ENCODE measurements at places on chromosomes 16 and 17.

DNA sequence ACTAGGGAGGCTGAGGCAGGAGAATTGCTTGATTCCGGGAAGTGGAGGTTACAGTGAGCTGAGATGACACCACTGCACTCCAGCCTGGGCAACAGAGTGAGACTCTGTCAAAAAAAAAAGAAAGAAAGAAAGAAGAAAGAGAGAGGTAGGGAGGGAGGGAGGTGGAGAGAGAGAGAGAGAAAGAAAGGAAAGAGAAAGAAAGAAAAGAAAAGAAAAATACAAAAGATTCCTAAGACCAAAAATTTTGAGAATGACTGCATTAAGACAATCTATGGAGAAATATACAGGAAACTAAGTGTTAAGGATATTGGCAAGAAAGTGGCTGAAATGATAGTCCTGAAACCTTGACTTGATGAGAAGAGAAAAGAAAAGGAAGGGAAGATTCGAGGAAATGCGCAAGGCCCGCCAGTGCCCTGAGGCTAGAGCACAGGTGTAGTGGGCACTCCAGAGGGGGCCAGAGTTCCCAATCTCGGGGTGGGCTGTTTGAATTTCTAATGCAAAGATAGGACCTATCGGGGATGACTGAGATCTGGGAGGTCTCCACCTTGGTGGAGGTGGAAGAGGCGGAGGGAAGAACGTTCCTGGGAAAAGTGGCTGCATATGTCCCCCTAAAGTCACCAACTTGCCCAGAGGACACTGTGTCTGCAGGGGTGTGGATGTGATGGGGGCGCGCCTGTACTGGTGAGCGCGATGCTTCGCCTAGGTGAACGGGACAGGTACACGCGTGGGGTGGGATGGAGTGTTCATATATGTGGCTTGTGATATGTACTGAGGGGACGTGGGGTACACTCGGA lies 654 bp upstream of the SCNN1B start:
- no peak for DNase-seq

DNA sequence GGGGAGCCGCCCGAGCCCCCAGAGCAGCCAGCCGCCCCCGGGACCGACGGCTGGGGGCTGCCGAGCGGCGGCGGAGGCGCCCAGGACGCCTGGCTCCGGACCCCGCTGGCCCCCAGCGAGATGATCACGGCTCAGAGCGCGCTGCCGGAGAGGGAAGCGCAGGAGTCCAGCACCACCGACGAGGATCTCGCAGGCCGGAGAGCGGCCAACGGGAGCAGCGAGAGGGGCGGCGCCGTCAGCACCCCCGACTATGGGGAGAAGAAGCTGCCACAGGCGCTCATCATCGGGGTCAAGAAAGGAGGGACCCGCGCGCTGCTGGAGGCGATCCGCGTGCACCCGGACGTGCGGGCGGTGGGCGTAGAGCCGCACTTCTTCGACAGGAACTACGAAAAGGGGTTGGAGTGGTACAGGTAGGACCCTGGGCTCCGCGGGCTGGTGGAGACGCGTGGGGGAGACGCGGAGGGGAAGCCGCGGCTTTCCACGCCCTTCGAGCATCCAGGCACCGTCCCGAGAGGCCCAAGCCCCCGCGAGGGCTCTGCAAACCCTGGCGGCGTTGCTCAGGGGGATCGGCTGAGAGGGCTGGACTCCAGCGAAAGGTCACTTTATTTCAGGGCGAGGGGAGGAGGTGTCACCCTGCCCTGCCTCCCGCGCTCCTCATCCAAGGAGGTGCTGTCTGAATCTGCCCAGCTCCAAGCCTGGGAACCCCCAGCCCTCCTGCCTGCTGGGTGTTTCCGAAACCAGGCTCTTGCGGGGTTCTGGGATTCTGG lies 1.2 kb downstream of the HS3ST4 start:
- no peak for DNase-seq

DNA sequence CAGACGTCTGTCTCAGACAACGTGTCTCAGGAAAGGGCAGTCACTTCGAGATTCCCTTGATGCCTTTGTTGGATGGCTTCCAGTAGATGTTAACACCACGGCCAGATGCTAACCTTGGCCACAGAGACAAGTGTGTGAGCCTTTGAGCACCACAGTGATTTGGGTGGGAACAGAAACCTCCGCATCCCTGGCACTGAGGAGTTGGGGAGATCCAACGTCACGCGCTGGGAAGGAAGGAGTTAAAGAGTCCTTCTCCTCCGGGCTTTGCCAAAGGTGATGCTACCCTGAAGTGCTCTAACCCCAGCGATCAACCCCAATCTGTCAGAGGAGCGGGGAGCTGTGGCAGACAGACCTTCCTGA lies 3.0 kb upstream of the ABR start:
- no peak for DNase-seq

DNA sequence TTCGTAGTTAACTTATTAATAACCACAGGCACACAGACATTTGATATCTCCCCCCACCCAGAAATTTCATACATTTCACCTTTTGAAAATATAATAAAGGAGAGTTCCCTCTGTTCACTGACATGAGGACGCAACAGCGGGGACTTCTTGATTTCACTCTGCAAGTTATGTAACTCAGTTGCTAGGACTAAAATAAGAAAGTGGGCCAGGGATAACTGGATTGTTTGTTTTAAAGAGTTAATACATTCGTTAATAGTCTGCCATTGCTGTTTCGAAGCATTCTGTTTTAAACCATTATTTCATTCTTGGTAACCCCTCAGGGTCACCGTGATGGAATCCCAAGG lies 1.2 kb downstream of the RHOT1 start:
- no peak for DNase-seq

- DNase-seq = no peak
Observed at GRCh38 chr17:1554751-1555540, 7.6 kb downstream of the PITPNA start.

- no peak for DNase-seq
Observed at GRCh38 chr17:72306037-72306436, 185.2 kb downstream of the SOX9 start.

DNA sequence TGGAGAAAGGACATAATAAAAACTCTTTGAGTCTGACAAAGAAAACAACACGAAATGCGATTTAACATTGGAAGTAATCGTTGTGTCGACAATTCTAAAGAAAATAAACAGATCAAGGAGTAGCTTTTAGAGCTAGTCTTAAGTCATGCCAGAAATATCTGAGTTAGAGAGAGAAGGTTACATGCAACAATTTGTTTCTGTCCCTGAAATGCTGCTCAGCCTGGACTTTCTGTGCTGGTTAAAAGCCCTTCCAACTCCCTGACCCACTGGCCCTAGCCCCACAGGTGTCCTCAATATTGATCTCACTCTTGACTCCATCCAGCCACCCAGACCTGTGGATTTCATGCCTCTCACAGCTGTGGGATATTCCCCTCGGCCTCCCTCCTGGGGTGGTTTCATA lies 33.2 kb upstream of the TEX2 start:
- DNase-seq = no peak

DNA sequence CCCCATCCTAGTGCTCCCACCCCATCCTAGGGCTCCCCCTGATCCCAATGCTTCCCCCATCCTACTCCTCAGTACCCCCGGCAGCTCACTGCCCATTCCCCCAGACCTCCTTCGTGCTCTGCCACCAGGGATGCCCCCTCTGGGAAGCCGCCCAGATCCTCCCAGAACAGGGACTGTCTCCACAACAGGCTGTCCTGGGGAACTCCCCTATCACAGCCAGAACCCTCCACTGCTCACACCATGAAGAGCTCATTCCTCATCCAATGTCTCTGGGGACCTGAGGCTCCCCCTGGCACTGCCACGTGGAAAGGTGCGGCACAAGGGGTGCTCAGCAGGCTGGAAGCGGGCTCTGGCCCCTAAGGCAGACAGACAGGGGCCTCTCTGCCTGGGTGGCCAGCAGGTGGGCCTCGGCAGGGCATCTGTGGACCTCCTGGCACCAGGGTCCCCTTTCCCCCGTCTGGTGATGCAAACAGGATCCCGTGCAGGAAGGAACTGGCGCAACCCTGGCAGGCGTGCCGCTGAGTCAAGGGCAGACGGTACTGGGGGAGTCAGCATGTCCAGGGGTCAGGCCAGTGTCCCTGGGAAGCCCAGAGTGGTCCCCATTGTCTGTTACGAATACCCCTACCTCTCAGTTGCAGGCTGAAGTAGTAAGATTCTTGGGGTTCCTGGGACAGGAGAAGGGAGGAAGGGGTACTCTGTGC lies 14.8 kb upstream of the PVALEF start:
- no peak for DNase-seq

- peak; percentile 84 for DNase-seq
Observed at GRCh38 chr17:8073627-8074484, 13.7 kb downstream of the ALOX12B start.

GRCh38 chr17:14940108-14940937 lies 324.8 kb downstream of the PMP22 start:
- DNase-seq = no peak

DNA sequence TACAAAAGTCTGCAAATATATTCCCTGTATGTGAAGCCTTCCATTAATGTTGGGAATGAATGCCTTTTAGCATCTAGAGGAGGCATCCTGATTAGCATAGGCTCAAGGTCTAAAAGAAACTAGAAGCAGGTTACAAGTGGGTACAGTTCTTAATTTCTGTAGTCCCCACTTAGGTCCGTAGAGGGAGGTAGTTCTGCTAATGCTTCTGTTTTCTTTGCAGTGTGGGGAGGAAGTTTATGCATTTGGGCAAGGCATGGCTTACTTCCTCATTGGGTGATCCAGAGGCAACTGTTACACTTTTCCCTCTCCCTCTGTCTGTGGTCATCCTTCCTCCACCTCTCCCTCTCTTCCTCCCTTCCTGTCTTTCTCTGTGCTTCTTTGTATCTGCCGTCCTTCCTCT lies 108.4 kb upstream of the ZKSCAN2 start:
- DNase-seq = no peak

GRCh38 chr17:78137392-78138203 lies 7.0 kb downstream of the TMC8 start:
- DNase-seq = no peak

DNA sequence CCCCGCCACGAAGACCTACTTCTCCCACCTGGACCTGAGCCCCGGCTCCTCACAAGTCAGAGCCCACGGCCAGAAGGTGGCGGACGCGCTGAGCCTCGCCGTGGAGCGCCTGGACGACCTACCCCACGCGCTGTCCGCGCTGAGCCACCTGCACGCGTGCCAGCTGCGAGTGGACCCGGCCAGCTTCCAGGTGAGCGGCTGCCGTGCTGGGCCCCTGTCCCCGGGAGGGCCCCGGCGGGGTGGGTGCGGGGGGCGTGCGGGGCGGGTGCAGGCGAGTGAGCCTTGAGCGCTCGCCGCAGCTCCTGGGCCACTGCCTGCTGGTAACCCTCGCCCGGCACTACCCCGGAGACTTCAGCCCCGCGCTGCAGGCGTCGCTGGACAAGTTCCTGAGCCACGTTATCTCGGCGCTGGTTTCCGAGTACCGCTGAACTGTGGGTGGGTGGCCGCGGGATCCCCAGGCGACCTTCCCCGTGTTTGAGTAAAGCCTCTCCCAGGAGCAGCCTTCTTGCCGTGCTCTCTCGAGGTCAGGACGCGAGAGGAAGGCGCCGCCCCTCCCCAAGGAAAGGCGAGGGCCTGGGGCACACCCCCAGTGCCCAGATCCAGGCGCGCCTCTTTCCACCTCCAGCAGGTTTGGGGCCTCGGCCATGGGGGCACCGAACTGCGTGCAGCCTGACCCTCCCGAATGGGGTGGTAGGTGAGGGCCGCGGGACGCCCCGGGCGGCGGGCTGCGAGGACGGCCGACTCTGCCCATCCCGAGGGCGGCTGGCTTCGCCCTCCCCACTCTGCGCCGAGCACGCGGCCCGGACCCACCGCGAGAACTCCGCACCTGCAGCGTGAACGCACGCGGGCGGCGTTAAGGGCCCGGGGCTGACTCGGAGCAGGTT lies 664 bp downstream of the HBQ1 start:
- DNase-seq = peak; percentile 84

- no peak for DNase-seq
Observed at GRCh38 chr16:794091-794822, 5.8 kb downstream of the CHTF18 start.

DNA sequence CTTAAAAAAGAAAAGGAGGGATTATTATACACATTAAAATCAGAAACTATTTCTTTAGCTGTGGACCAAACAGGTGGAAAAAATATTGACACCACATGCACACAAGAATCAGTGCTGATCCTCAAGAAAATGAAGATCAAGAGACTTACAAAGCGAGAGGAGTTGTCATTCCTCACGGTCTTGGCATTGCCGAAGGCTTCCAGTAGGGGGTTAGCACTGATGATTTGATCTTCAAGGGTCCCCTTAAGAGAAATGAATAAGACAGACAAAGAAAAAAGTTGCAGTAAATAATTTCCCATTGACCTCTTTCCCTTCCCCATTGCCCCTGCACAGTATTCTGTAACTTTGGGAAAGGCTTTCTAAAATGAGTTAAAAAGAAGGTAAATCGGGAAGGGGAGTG lies 6.0 kb downstream of the MYH4 start:
- DNase-seq = no peak

- DNase-seq = no peak
Observed at GRCh38 chr17:68710976-68711375, 109.8 kb upstream of the FAM20A start.

GRCh38 chr17:38544839-38545209 lies 60.9 kb downstream of the SRCIN1 start:
- DNase-seq = no peak

- no peak for DNase-seq
Observed at GRCh38 chr17:79573196-79573896, 37.5 kb downstream of the RBFOX3 start.

DNA sequence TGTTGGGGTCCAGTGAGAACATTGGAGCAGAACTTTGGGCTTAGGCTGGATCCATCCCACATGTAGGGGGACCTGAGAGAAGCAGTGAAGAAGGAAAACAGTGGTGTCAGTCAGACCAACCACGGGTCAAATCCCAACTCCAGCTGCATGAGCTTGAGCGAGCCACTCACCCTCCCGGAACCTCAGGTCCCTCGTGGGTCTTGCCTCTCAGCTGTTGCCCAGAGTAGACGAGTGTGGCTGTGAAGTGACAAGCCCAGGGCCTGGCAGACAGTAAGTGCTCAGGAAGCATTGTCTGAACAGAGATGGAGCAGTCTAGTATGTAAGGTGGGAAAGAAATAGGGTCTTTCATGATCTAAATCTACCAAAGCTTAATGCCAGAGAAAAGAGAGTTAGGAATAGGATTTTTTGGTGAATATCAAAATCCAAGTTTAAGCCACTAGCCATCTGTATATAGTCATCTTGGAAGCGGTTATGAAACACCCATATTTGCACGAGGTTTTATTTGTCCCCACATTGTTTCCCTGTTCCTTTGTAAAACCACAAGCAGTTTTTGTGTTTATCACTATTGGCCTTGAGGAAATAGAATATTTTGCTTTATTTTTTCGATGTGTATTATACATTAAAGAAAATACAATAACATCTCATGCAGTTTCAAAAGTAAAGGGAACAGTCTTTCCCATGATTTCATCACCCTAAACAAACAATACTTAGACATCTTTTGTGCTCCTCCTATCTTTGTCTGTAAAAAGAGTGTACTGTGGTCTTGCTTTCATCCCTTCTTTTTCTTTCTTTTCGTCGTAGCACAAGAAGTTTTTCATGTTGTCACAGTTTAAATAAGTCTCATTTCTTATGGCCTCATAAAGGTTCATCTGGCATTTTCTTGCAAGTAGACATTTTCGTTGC lies 112.0 kb downstream of the CLEC16A start:
- DNase-seq = no peak

- DNase-seq = no peak
Observed at GRCh38 chr16:75038036-75038858, 39.4 kb downstream of the ZNRF1 start.
